ENCODE measurements at places on chromosomes 2 and 18.

GRCh38 chr2:224405412-224405811 is 3.5 kb upstream of the FAM124B start:
- no peak for DNase-seq

DNA sequence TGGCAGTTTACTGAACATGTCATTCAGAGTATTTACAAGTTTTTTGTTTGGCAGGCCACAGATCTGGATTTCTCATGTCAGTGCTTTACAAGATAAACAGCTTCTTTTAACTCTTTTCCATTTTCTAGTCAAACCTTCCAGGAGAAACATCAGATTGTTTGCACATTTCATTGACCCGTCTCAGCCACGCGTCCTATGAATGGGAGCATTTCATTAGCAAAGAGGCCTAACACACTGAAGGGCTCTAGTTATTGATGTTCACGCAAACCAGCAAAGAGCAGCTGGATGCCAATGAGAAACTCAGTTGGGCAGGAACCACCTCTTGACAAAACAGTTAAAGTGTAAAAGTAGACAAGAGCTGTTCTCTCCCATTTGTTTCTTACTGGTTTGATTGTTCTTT is 29.2 kb upstream of the MFF start:
- no peak for DNase-seq

DNA sequence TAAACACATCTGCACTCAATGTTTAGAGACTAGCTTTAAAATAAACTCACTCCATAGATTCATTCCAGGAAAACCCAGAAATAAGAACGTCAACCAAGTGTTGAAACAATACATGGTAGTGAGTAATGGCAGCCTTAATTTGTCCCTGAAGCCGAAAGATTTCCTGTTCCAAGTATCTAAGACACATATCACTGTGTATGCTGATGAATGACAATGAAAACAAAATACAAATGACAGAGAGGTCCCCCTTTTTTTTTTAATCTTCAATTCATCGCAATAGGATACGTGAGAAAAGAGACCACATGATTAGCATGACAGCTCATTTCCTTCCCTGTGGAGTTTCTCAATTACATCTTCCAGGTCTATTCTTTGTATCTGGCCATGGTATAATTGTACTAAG is 160.5 kb upstream of the STK17B start:
- no peak for DNase-seq

DNA sequence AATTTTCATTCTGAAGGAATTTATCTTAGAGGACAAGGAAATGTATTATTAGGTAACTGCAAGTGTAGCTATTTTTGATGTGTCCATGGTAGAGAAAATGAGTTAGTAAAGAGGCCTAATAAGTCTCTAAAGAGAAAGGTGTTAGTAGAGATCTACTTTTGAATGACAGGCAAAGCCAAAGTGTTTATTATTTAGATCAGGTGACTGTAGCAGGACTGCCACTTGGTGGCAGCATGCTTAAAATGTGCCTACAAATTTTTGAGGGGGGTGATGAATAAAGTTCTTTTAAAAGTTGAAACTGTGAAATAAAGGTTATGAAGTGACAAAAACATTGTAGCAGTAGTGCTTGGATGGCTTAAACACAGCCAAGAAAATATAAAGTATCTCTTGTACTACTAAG is 421.5 kb upstream of the MEIS1 start:
- peak; percentile 29 for DNase-seq

DNA sequence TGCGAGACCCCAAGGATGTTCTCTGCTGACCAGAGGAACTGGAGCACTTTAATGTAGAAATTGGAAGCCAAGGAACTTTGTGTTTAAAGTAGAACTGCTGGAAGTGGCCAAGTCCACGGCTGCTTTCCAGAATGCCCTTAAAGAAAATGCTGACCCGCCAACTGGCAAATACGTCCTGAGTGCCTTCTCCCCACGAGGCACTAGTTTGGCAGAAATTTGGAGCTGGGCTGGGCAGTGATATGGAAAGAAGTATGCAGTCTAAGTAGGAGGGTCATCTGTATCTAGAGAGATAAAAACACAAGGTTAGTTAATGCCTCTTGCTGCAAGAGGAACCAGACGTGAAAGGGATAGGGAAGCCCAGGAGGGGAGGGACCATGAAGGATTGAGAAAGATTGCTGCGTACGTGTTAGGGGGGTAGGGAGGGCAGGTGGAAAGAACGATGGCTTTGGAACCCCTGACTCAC is 59.3 kb upstream of the RFX8 start:
- no peak for DNase-seq

GRCh38 chr2:128469875-128470274 is 151.2 kb upstream of the HS6ST1 start:
- no peak for DNase-seq

DNA sequence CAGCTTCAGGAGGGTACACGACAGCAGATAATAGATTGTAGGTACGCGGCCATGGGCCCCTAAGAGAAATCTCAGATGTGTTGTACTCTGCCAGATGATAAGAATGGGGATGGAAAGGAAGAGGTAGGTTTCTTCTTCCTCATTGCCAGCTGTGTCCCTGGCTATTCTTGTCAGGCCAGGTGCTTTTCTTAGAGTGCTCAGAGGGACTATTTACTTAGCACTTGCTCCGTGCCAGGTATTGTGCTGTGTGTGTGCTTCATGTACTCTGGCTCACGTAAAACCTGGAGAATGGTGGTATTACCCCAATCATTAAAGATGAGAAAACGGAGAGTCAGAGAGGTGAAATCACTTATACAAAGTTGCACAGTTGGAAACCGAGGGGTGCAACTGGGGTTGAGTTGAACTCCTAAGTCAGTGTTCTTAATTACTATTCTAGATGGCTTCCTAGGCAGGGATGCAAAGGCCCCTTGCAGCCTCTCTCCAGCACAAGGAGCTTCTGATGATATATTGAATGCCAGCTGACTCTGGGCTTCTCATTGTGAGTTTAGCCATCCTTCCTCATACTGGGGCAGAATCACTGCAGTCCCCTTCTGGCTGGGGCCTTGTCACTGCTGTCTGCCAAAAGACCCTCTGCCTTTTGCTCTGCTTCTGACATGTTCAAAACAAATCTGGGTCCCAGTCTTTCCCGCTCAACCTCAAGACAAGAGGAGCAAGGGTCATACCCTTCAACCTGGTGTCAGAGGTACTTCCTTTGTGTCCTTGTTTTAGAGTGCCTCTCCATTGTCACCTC is 60.7 kb downstream of the LYPD1 start:
- DNase-seq = no peak

GRCh38 chr18:54774981-54775665 is 53.2 kb upstream of the RAB27B start:
- DNase-seq = no peak

DNA sequence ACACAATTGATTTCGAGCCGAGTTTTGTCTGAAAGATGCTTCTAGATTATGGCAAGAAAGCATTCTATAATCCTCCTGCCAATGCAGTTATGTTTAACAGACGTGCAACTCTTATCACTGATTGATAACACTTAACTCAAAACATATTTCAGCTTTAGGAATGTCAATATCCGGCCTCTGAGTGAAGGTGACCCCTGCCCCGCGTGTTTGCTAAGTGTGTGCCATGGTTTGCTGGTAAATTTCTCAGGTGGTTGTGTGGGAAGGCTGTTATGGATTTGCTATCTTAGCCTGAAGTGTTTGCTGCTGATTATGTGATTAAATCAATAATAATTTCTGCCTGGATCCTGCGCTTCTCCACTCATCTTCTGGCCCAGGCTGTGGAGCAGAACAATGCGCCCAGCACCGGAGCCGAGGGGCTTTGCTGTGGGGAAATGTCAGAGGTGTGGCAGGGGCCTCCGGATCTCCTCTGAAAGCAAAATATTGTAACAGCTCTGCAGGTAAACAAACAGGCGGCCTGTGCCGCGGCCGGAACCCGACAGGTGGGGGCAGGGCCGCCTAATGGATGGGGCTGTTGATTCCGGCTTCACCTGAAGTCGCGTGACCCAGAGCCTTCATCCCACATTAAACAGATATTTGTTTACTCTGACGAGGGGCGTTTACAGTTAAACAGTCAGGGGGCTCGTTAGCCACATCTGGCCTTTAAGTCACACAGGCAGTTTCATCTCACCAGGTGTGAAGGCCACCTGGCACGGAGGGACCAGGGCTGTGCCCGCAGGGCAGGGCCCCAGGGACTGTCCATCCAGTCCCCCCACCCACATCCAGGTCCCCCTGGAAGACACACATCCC is 210.7 kb upstream of the SALL3 start:
- DNase-seq = peak; percentile 23

GRCh38 chr2:1129982-1130381 is 179.3 kb downstream of the SNTG2 start:
- DNase-seq = no peak

DNA sequence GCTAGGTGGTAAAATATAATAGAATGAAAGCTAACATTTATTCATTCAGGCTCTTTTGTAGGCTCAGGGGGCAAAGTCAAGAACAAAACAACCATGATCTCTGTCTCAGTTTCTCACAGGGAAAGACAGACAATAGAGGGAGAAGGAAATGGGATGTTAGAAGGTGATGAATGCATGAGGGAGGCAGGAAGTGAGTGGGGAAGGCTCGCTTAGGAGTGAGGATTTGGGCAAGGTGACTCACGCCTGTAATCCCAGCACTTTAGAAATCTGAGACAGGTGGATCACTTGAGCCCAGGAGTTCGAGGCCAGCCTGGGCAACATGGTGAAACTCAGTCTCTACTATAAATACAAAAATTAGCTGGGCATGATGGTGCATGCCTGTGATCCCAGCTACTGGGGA is 88.4 kb downstream of the CTIF start:
- DNase-seq = no peak

DNA sequence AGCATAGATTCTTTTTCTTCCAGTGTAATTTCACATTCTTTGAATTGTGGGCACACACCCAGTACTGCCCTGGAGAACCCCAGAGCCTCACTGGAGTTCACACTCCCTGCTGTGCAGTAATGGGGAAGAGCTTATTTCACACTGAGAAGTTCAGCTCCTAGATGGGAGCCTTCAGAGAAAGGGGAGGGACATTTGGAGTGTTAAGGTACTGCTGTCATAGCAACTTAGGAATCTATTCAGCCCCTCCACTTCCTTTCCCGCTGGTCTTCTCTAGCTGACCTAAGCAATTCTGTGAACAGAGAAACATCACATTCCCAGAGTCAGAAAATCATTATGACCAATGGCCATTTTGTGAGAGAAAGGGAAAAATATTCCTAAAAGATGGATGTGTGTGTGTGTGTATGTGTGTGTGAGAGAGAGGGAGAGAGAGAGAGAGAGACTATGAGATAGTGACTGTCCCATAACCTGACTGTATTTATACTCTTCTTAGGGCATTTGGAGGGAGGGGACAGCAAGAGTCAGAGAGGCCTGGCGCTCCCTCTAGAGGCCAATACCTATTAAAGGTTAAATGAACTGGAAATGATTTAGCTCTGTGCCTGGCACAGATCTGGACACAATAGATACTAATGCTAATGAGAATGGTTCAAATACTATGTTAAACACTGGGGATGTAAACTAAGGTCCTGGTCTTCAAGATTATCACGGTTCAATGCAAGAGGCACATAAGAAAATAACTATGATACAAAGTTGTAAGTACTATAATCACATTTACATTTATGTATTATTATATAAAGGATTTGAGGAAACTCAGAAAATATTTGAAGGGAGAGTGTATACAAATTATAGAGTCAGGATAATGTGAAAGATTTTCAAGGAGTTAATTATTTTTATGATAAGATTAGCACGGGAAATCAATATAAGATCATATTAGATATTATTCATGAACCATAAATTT is 41.5 kb upstream of the RPE start:
- peak; percentile 79 for DNase-seq

DNA sequence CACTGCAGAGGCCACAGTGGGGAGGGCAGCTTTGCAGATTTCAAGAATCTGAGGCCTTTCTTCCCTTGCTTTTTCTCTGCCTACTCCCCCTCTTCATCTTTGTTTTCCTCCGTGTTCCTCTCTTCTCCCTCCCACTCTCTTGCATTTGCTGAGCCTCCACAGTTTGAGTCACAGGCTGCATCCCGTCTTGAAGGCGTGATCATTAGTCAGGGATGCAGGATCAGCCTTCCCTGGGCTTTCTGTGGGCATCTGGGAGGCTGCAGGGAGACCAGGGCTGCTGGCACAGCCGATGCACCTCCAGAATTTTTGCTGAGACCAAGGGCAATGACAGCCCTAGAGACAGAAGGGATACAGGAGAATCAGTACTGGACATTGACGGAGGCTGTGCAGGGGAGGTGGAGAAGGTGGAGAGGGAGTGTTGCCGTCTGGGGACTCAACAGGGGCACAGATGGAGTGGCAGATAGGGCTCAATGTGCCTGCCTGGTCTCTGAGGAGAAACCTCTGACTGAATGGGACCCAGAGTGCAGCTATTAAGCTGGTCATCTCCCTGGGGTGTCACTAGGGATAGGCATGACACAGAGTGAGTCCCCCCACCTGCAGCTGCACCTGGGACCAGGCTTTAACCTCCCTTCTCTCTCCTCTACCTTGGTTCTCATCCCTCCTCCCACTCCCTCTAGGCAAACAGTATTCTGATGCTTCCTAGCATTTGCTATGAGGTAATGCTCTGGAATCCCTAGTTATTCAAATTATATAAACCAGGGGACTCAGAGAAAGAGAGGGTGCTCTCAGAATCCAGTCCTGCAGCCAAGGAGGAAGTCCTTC is 29.0 kb upstream of the DNAJC27 start:
- no peak for DNase-seq

GRCh38 chr18:37138456-37138855 is 309.5 kb downstream of the KIAA1328 start:
- DNase-seq = no peak

GRCh38 chr2:230582851-230583283 is 129.8 kb upstream of the CAB39 start:
- no peak for DNase-seq

DNA sequence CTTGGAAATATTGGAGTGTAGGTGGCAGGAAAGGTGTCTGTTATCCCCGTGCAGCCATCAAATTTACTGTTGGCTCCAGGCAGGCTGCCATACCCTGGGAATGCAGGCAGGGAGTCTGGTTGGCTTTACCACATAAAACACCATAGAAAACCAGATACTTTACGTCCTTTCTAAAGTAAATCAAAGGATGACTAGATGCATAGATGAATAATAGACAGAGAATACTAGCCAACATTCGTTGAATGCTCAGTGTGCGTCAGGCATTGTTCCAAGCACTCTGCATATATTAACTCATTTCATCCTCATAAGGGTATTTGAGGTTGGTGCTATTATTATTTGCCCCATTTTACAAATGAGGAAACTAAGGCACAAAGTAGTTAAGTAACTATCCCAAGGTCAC is 65.2 kb downstream of the VSNL1 start:
- no peak for DNase-seq

DNA sequence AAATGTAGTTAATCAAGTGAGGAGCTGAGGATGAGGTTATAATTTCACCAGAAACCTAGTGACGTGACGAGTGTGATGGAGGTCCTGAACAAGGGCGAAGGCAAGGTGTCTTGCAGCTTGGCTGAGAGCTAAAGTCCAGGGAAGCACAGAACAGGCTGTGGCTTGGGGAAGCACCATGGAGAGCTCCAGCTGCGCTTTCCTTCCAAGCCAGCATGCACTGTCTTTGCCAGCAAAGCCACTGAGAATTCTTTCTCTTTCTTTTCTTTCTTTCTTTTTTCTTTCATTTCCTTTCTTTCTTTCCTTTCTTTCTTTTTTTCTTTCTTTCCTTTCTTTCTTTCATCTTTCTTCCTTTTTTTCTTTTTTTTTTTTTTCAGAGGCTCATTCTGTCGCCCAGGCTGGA is 239.3 kb downstream of the FBXO15 start:
- no peak for DNase-seq

GRCh38 chr2:88669482-88670214 is 21.8 kb upstream of the RPIA start:
- DNase-seq = peak; percentile 75

GRCh38 chr2:178704876-178705275 is 102.3 kb downstream of the TTN start:
- no peak for DNase-seq

All from NAMALWA (cell line).